ENCODE measurements at places on chromosomes 7 and 10.
A peak's percentile ranks its signal among the peaks of the same experiment; 100 is the strongest.

GRCh38 chr10:112296908-112297331 is 13.7 kb downstream of the TECTB start:
- H3K4me1 ChIP-seq: no peaks in the 10 kb centered on the region
- H3K27me3 ChIP-seq: no peaks in the 10 kb centered on the region
- no peaks in the 10 kb centered on the region for H3K36me3 ChIP-seq
- H3K4me3 ChIP-seq: no peak overlapping the region
- no peak for DNase-seq
- H3K27ac ChIP-seq: no peak overlapping the region

DNA sequence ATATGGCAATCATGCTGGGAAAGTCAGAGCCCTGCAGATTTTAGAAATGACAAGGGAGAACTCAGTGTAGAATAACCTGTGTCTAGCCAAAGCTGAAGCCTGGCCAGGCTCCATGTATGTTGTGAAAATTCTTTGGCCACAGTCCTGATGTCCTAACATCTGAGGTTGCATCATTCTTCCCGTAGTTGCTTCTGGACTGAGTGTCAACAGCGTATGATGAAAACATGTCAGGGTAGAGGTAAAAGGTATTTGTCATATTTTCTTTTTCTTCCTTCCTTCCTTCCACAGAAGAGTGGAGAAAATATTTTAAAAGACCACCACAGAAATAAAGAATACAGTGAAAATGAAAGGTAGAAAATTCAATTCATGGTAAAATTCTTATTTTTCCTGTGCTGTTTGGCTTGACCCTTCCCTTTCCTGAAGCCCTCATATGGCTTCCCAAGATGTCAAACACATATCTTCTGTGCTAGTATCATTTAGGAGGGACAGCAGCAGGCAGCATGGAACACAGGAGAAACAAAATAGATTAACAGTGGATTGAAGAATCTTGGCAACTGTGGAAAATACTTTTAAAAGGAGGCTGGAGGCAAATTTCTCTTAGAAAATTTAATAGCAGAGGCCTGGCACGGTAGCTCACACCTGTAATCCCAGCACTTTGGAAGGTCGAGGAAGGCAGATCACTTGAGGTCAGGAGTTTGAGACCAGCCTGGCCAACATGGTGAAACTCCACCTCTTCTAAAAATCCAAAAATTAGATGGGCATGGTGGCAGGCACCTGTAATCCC is 18.9 kb upstream of the NRBF2 start:
- no peak for DNase-seq
- H3K4me3 ChIP-seq: no peak overlapping the region
- no peak overlapping the region for H3K27ac ChIP-seq

GRCh38 chr7:155811895-155812761 is at the start of gene SHH:
Gene SHH (minus strand): TSS chr7:155812463. CDS start chr7:155812122, 341 bp downstream.
- no peaks in the 10 kb centered on the region for H3K36me3 ChIP-seq
- peaks cover 5% of the 10 kb centered on the region for H3K4me1 ChIP-seq
- H3K4me3 ChIP-seq: no peak within 1 kb of the TSS
- peaks cover 42% of the 10 kb centered on the region for H3K27me3 ChIP-seq
- H3K27ac ChIP-seq: no peak within 1 kb of the TSS

- no peak overlapping the region for H3K4me3 ChIP-seq
- no peak for DNase-seq
- peaks cover 87% of the 10 kb centered on the region for H3K36me3 ChIP-seq
- H3K4me1 ChIP-seq: no peaks in the 10 kb centered on the region
- no peaks in the 10 kb centered on the region for H3K27me3 ChIP-seq
Observed at GRCh38 chr7:6691609-6692106, 15.1 kb downstream of the ZNF12 start.

- no peak overlapping the region for H3K4me3 ChIP-seq
- no peak for DNase-seq
- no peak overlapping the region for H3K27ac ChIP-seq
- no peaks in the 10 kb centered on the region for H3K4me1 ChIP-seq
- peaks cover 4% of the 10 kb centered on the region for H3K36me3 ChIP-seq
- H3K27me3 ChIP-seq: no peaks in the 10 kb centered on the region
Observed at GRCh38 chr7:156858523-156858922, 34.5 kb downstream of the LMBR1 start.

DNA sequence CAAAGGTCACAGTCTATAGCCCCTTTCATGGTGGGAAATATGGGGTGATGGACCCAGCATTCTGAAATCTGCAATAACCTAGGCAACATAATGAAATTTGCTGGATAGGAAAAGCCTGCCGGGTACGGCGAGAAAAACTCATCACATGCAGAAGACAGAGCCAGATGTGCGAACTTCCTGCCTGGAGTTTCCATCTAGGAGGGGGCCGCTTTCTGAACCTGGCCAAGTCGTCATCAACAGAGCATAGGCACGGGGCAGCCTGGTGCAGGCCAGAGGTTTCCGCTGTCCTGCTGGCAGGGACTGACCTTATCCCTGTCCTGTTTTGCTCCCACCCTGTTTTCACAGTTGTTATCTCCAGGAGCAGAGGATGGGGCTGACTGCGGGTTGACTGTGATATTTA is 27.4 kb downstream of the CCDC3 start:
- no peaks in the 10 kb centered on the region for H3K27me3 ChIP-seq
- H3K4me3 ChIP-seq: no peak overlapping the region
- H3K4me1 ChIP-seq: no peaks in the 10 kb centered on the region
- no peak overlapping the region for H3K27ac ChIP-seq

DNA sequence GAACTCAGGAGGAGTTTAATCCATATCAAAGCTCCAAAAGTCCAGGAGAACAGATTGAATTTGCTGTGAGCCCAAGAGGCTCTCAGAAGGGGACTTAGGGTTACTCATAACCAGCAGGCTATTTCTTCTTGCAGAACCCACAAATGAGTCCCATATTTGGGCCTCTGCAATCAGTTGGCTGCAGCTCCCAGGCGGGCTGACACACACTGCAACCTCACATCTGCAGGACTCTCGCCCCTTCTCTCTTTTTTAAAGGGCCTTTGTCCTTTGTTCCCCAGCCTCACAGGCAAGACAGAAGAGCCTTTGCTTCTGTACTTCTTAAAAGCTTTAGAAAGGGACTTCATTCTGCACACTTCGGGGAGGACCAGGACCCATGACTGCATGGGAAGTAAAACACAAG is 26.7 kb downstream of the CREB3L2 start:
- no peak overlapping the region for H3K4me3 ChIP-seq
- H3K27ac ChIP-seq: no peak overlapping the region
- H3K27me3 ChIP-seq: no peaks in the 10 kb centered on the region
- no peaks in the 10 kb centered on the region for H3K36me3 ChIP-seq
- H3K4me1 ChIP-seq: no peaks in the 10 kb centered on the region

DNA sequence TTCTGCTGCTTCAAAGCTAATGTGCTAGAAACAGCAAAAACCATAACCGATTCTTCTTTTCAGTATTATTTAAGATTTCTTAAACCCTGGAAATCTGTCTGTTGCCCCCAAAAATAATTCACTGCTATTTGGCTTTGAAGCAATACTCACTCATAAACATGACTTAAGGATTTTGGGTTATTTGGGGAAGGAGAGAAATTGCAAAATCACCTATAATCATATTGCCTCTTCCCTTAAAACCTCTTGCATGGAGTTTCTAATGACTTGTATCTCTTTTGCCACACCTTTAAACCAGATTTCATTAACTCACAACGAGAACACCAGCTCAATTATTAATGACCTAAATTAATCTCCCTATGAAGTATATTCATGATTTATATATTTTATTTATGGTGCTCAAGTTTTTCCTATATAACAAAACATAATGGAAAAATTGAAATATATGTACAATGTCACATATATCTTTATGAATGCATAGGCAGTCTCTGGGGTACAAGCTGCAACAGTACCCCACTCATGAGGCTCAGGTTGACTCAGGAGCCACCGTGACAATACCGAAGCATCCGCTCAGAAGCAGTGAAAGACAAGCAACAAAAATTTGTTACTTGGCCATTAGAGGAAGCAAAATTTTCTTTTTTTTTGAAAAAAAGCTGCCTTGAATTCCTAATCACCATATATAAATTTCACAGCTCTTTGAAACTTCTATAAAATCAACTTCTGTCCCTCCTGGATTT is 3.0 kb downstream of the NAMPT start:
- H3K4me3 ChIP-seq: no peak overlapping the region
- H3K27ac ChIP-seq: no peak overlapping the region
- DNase-seq: no peak
- H3K4me1 ChIP-seq: peaks cover 15% of the 10 kb centered on the region
- H3K36me3 ChIP-seq: no peaks in the 10 kb centered on the region
- H3K27me3 ChIP-seq: no peaks in the 10 kb centered on the region

GRCh38 chr7:84117304-84117703 is 77.3 kb downstream of the SEMA3A start:
- DNase-seq: no peak
- H3K36me3 ChIP-seq: no peaks in the 10 kb centered on the region
- H3K27ac ChIP-seq: no peak overlapping the region
- H3K27me3 ChIP-seq: no peaks in the 10 kb centered on the region
- H3K4me1 ChIP-seq: no peaks in the 10 kb centered on the region

- no peaks in the 10 kb centered on the region for H3K4me1 ChIP-seq
- H3K27ac ChIP-seq: no peak overlapping the region
- H3K4me3 ChIP-seq: no peak overlapping the region
Observed at GRCh38 chr10:44209811-44210210, 175.1 kb downstream of the CXCL12 start.

DNA sequence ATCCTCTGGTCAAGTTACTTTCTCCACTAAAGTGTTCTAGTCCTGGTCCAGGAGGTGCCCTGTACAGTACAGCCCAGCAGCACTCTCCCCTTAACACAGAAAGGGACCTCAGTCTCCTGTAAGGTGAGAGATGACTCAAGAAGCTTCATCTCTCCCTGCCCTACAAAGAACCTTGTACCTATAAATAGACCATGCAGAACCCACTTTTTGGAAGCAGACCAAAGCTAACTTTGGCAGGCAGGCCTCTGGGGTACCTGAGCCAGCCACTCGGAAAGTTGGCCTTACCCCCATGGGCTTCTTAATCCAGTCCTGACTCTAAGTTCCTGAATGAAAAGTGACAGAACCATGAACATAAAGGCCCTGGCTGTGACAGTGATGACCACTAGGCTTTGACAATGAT is 454.8 kb downstream of the KCNMA1 start:
- no peak overlapping the region for H3K27ac ChIP-seq
- H3K36me3 ChIP-seq: no peaks in the 10 kb centered on the region
- no peaks in the 10 kb centered on the region for H3K4me1 ChIP-seq
- no peak for DNase-seq
- no peaks in the 10 kb centered on the region for H3K27me3 ChIP-seq

GRCh38 chr10:29081951-29082685 is 206.8 kb upstream of the LYZL1 start:
- DNase-seq: no peak
- H3K36me3 ChIP-seq: no peaks in the 10 kb centered on the region
- H3K4me1 ChIP-seq: no peaks in the 10 kb centered on the region
- no peak overlapping the region for H3K4me3 ChIP-seq
- no peak overlapping the region for H3K27ac ChIP-seq

DNA sequence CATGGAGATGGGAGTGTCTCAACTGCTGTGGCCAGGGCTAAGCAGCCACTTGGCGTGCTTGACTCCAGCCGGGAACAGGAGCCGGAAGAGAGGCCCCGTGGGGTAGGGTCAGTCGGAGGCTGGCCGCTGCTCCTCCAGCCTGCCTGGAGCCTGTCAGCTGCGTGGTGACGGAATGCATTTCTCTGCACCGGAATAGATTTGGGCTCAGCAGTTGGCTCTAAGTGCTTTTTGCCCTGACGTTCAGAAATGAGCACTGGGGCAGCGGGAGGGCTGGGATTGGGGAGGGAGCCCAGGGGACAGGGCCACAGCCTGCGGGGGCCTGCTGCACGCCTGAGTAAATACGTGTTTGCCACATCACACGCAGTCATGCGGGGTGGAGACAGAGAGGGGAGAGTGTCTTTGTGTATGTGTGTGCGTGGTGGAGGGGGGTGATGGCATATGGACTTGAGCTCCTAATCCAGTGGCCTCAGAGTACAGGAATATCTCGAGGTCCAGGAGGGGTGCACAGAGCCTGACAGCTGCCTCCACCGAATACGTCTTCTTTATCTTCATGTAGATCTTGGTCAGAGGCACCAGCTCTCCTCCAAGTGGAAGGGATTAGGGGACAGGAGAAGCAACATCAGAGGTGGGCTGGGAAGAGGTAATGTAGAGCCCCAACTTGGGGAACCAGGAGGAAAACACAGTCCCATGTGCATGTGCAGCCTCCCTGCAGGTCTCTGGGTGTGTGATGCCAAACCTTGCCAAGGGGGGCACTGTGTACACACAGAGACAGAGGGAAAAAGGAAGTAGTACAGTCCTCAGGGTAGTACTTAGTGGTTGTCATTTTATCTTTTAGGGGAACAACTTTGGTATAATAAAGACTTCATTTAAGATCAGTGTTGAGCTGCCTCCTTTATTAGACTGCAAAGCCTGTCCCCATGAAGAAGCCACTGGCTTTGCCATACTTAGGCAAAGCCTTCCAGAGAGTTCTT is 151.4 kb downstream of the CDH23 start:
- DNase-seq: no peak
- no peak overlapping the region for H3K27ac ChIP-seq
- H3K27me3 ChIP-seq: no peaks in the 10 kb centered on the region
- no peaks in the 10 kb centered on the region for H3K4me1 ChIP-seq
- H3K36me3 ChIP-seq: no peaks in the 10 kb centered on the region

DNA sequence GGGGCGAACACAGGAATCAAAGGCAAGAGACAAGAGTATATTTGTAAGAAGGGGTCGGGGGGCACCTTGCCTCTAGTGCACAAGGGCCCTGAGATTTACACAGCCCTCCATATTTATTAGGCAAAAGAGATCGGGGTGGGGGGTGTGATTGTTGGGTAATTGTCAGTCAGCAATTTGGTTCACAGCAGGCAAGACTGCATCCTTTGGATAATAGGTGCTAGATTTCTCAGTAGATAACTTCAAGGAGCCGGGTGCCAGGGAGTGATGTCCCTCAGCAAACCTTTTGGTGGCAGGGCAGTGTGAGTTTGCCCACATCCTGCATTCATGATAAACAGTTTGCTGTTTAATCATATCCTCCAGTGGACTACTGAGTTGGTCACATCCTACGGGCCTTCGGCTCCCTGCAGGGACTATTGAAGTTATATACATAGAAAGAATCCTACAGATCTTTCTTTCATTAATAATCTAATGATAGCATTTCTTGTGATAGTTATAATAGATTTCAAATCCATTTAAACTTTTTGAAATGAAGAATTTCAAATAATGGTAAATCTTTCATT is 178.5 kb downstream of the GNAI1 start:
- no peak overlapping the region for H3K27ac ChIP-seq
- no peaks in the 10 kb centered on the region for H3K27me3 ChIP-seq
- no peak for DNase-seq
- no peaks in the 10 kb centered on the region for H3K4me1 ChIP-seq
- no peak overlapping the region for H3K4me3 ChIP-seq

DNA sequence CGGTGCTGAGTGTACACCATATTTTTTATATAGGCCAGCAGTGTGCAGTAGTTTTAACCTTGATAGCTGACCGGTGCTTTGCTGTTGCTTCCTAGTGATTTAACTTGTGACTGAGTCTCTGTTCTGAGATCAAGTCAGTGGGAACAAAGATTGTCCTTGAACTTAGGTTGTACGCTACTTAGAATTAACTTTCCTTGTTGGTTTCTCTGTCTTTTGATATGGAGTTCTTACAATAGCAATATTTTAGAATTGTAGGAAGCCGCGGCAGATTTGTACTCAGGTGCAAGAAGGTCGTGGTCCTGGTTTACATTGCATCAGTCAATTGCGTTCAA is 1.3 kb downstream of the DDX21 start:
- H3K27me3 ChIP-seq: no peaks in the 10 kb centered on the region
- peaks cover 25% of the 10 kb centered on the region for H3K36me3 ChIP-seq
- peak overlapping the region; percentile 98 for H3K27ac ChIP-seq
- DNase-seq: no peak
- peaks cover 19% of the 10 kb centered on the region for H3K4me1 ChIP-seq
- H3K4me3 ChIP-seq: peak overlapping the region; percentile 86

- H3K36me3 ChIP-seq: no peaks in the 10 kb centered on the region
- H3K27ac ChIP-seq: no peak overlapping the region
- H3K4me1 ChIP-seq: no peaks in the 10 kb centered on the region
- no peak overlapping the region for H3K4me3 ChIP-seq
- no peak for DNase-seq
Observed at GRCh38 chr7:99768471-99768870, 15.5 kb downstream of the CYP3A4 start.
